ENCODE measurements at places on chromosomes 3 and 15. TPM values are rescaled to one million over a fixed set of nuclear protein-coding genes. Genes with fewer than 3 reads are reported as not detected.
A peak's percentile ranks its signal among the peaks of the same experiment; 100 is the strongest.

DNA sequence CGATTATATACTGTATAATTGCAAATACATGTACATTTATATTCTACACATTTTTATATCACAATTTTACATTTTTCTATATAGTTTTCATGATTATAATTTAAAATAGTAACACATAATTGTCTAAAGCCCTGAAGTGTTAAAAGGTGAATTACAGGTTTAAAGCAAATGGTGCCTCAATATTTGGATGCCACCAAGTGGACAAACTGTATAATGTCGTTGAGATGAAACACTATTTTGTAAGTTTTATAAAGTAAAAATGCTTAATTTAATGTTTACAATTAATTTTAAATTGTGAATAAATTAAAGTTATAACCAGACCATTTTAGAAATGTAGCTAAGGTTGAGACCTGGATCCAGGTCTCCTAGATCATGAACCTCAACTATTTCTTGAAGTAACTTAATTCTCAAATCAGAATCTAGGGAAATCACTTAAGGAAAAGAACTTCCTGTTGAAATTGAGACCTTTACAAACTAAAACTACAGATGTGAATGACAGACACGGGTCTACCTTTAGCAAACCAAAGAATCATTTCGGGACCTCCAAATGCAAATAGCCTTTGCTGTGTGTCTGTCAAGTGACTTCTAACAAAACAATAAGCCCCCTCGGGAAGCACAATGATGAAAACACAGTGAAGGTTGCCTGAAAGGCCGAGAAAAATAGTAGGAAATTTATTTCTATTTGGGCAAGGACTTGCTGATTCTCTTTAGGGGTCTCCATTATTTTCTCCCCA lies 37.8 kb downstream of the EHHADH start:
- DNase-seq: no peak

- no peak for DNase-seq
These were observed 58.5 kb downstream of the CCNL1 start for GRCh38 chr3:157101486-157101885.

- DNase-seq: no peak
These were observed 19.1 kb downstream of the KBTBD8 start for GRCh38 chr3:67017211-67017610.

- DNase-seq: no peak
These were observed 59.1 kb downstream of the CORO2B start for GRCh38 chr15:68637767-68638404.

GRCh38 chr3:48630833-48631232 lies 4.4 kb downstream of the SLC26A6 start:
- no peak for DNase-seq

DNA sequence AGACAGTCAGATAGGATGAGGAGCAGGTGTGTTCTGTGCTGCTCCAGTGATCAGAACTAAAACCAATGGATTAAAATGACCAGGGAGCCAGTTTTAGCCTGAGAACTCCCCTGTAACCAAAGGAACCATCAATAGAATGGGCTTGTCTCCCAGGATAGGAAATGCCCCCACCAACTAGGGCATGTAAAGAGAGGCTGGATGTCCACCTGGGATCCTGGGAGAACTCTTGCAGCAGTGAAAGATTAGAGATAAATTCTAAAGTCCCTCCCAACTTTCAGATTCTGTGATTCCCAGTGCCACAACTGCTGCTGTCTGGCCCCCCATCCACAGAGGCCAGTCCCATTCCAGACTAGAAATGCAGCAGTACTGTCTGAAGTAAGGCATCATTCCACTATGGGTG lies 33.8 kb downstream of the HDC start:
- DNase-seq: no peak

- DNase-seq: no peak
These were observed 60.3 kb upstream of the TP63 start for GRCh38 chr3:189570916-189571315.

- DNase-seq: peak; percentile 38
These were observed 1.1 kb upstream of the ALCAM start for GRCh38 chr3:105365391-105366325.

DNA sequence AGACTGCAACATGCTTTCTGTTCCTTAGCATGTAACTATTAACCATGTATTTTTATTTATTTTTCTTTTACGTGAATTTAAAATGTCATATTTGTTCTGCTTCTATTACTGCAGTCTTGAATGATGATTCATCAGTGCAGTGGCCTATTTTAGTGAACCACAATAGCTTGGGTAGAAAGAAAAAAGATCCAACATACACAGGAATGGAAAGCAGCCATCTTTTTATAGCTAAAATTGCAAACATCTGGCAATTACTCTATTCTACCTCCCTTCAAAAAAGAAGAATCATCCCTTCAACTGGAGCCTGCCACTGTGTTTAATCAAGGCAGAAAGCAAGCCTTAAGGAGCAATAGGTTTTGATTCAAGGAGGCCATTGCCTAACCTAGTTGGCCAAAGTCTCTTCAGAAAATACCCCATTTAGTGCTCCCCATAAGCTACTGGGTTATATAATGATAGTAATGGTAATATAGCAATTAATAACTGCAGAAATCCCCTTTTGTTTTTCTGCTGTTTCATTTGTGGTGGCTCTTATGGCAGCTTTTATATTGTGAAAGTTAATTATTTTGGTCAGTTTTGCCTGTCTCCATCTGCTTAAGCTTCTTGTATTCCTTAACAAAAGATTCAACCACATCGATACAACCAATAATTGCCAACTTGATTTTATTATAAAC lies 267.3 kb downstream of the LPP start:
- DNase-seq: no peak

GRCh38 chr15:82709421-82710207 lies at the start of gene AP3B2:
Gene AP3B2 (minus strand): TSS chr15:82709875. CDS start chr15:82709706, 169 bp downstream.
- DNase-seq: peak; percentile 90

DNA sequence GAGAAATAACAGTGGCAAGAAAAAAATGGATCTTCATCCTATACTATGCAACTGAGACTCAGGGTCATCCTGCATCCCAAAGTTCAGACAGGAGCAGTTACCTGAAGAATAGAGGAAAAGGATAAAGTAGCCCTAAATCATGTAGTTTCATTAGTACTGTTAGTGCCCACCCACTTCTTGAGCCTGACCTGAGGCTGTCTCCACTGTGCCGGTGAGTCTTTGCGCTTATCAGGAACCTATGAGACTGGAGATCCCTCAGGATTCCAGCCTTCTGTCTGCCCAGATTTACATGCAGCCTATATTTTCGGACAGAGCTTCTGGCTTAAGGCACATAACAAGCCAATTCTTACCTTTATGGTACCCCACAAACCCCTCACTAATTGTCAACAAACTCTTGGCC lies 791.6 kb downstream of the ROBO1 start:
- no peak for DNase-seq

GRCh38 chr15:77870195-77871065 lies 207.1 kb downstream of the TBC1D2B start:
- DNase-seq: peak; percentile 84

- peak; percentile 49 for DNase-seq
These were observed 25.9 kb downstream of the WNT7A start for GRCh38 chr3:13853978-13854296.

DNA sequence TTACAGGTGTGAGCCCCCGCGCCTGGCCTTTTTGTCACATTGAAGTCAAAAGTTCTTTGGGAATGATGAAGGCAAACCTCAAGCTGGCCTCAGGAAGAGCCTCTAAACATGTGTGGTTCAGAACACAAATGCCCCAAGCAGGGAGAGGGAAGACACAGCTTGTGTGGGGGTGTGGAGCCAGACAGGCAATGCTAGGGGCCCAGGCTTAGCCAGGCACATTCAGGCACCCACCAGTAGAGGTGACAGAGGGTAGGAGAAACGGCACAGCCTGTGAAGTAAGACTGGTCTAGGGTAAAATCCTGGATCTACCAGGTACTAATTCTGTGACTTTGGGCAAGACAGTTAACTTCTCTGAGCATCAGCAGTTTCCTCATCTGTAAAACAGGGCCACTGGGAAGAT lies 3.5 kb downstream of the HDC start:
- no peak for DNase-seq

DNA sequence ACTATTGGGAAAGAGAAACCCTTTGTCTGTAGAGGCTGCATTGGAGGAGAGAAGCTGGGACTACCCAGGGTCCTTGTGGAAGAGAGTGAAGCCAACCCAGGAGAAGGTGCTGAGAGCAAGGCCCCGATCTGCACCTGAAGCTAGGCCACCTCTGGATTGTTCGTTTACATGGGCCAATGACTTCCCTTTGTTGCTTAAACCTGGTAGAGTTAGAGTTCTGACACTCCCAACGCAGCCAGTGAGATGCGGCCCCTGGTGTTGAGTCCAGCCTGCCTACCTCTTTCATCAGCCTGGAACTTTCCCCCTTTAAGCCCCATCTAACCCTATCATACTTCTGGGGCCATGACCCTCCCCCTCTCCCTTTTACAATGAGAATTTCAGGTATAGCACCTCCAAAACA lies 30.8 kb downstream of the CCDC13 start:
- DNase-seq: no peak

DNA sequence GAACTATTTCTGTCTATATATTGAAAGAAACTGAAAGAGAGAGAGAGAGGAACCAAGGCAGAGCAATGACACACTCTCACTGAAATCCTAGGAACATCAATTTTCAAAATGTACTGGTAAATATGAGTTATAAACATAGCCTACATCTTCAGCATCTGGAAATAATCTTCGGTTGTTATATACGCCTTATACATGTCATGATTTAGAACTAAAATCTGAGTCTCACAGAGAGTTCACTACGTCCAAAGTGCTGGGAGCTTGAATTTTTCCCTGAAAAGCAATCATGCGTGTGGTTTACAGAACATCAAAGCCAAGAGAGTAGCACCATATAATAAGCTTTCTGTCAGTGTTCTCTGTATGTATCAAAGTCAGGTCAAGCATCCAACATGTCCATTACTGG lies 420.0 kb upstream of the CBLB start:
- DNase-seq: no peak

DNA sequence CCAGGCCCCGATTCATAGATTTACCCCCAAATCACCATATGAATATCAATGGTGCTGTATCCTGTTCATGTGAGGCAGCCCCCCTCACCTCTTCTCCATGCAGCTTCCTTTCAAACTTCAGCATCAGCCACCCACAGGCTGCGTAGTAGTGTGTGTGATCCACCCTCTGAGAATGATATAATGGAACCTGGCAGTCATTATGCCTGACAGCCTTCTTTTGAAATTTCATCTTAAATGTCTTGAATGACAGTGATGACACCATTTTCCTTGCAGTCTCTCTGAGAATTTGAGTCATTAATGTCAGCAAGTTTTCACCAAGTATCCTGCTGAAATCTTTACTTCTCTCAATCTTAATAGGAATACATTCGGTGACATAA lies 3.5 kb upstream of the CLRN1 start:
- no peak for DNase-seq

DNA sequence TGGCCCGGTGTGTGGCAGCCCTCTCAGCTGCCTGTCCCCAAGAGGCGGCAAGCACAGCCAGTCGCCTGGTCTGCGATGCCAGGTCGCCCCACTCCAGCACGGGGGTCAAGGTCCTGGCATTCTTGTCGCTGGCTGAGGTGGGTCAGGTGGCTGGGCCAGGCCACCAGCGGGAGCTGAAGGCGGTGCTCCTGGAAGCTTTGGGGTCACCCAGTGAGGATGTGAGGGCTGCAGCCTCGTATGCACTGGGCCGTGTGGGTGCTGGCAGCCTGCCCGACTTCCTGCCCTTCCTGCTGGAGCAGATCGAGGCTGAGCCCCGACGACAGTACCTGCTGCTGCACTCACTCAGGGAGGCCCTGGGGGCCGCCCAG lies 20.8 kb downstream of the CAND2 start:
- DNase-seq: no peak

GRCh38 chr15:50030456-50030855 lies 88.6 kb downstream of the ATP8B4 start:
- DNase-seq: no peak

- DNase-seq: no peak
These were observed 38.5 kb upstream of the TNFAIP8L3 start for GRCh38 chr15:51133140-51133765.

DNA sequence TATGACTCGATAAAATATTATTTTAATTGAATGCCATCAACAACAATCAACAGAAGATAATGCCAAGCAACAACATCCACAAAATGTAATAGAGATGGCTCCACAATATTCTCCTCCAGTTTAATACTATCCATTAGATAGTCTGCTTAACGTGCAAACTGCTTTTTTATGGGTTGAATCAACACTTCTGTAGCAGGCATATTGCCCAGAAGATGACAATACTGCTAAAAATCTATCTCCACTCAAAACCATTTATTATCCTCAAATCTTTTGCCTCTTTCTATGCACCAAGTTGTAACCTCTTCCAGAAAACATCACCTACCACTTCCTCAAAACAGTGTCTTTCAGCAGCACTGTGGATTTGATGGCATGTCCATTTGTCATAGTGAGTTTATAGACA lies 295.7 kb upstream of the LMCD1 start:
- DNase-seq: no peak

GRCh38 chr3:104385421-104385820 lies 981.3 kb upstream of the ALCAM start:
- no peak for DNase-seq

DNA sequence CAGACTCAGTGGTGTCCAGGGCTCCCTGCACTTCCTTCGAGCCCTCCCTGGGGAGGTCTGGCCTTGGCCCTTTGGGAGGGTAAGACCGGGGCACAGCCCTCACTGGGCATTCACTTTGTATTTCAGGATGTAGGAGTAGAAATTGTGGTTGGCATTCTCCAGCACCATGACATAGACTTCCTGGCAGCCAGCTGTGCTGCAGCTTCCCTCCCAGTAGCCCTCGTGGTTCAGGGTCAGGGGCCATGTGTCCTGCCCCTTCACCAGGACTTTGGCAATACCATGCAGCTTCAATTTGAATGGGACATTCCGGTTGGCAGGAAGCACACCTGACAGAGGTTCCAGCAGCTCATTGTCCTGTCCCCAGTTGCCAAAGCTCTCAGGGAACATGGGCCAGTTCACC lies 47.3 kb downstream of the KY start:
- DNase-seq: no peak

GRCh38 chr3:114351123-114351821 lies 57.4 kb downstream of the TIGIT start:
- DNase-seq: no peak

The FEZF2 gene
- not detected for total RNA-seq

The ATP13A5 gene
- not detected for total RNA-seq

The RFTN1 gene
- 14.9 TPM for total RNA-seq

The FOXB1 gene
- total RNA-seq: not detected

The RGMA gene
- 2.0 TPM for total RNA-seq

The ARL6IP5 gene
- 72.2 TPM for total RNA-seq

The VPS8 gene
- total RNA-seq: 61.9 TPM

The TRH gene
- total RNA-seq: not detected

The GOLGA6L10 gene
- 0.28 TPM for total RNA-seq

The PRICKLE2 gene
- 30.3 TPM for total RNA-seq

The LDHAL6B gene
- total RNA-seq: not detected

The TASOR gene
- 62.3 TPM for total RNA-seq

The NEK10 gene
- 2.0 TPM for total RNA-seq

The SLC28A1 gene
- 2.7 TPM for total RNA-seq

The EIF1B gene
- 34.4 TPM for total RNA-seq

All from hepatocyte (in vitro differentiated cells).